ENCODE measurements at places on chromosomes 4 and X.

GRCh38 chrX:153411255-153411987, at the start of gene ZFP92:
TSS of gene ZFP92 (plus strand) at chrX:153411472. CDS start at chrX:153418323, 6,851 bp downstream.
- DNase-seq, result peak; percentile 6

DNA sequence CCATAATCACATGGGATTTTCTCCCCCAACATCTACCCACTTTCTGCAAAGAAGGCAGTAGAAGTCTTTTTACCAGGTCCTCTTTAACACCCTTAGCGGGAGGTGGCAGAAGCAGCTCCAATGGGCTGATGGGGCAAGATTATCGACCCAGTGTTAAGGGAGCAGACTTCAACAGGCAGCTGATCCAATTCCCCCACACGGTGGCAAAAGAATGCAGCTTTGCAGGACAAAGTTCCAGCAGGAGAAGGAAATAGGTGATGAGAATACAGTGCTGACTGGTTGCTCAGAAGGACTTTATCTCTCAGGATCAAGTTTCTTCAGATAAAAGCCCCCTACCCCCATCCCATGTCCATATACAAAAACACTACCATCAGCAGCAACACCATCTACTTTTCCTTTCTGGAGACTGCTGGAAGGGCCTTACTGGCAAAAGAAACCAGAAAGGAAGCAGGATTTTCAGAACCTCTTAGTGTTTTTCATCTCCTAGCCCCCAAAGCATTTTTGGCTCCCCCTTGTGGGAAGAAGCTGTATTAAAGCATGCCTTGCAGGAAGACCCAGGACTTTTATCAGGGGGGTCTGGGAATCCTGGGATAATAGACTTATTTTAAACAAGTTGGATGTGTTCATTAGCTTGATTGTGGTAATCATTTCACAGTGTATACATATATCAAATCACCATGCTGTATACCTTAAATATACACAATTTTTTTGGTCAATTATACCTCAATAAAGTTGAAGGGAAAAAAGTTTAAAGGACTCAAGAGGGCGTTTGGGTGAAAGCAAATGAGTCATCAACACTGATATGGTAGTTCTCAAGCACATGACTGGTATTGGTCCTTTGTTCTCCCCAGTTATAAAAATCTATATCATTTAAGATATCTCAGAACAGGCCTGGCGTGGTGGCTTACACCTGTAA, 146.4 kb downstream of the GPC3 start:
- DNase-seq, result no peak

GRCh38 chr4:185017964-185018772, at the start of gene HELT:
TSS of gene HELT (plus strand) at chr4:185018490. CDS start at chr4:185018929, 439 bp downstream.
- no peak for DNase-seq

GRCh38 chrX:22268706-22269105, 4.0 kb upstream of the CBLL2 start:
- DNase-seq, result no peak

DNA sequence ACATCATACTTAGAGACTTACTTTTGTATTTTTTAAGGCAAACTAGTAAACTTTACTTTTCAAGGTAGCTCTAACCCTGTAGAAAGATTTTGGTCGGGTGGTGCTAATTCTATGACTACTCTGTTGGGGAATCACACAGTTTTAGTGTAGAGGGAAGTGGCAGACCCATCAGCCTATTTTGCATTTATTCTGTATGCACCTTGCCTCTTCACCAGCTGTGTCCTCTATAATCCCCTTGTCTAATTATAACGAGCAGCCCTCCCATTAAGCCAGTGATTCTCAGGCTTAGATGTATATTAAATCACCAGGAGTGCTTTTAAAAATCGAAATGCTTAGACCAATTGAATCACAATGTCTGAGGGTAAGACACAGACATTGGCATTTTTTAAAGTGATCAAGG, 78.1 kb downstream of the GALNT7 start:
- DNase-seq, result no peak

All from activated CD8-positive, alpha-beta memory T cell treated with anti-CD3 and anti-CD28 coated beads for 4 hours (primary cell).